Stimulated activated CD8-positive, alpha-beta memory T cell treated with anti-CD3 and anti-CD28 coated beads, Interleukin-4, amount 100 ng/mL, for 1 hour (primary cell): ENCODE measurements at places on chromosomes 4 and X.

DNA sequence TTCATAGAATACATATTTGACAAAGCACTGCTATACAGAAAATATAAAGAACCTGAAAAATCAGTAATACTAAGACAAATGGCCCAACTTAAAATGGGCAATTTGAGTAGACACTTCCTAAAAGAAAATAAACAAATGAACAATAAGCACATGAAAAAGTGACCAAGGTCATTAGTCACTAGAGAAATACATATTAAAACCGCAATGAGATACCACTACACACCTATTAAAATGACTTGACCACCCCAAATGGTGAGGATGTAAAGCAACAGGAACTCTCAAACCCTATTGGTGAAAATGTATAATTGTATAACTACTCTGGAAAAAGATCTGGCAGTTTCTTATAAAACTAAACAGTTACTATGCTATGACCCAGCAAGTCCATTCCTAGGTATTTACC, 34.0 kb upstream of the USP9X start:
- DNase-seq, result no peak

GRCh38 chrX:22533898-22534297, 261.2 kb downstream of the CBLL2 start:
- DNase-seq, result no peak

DNA sequence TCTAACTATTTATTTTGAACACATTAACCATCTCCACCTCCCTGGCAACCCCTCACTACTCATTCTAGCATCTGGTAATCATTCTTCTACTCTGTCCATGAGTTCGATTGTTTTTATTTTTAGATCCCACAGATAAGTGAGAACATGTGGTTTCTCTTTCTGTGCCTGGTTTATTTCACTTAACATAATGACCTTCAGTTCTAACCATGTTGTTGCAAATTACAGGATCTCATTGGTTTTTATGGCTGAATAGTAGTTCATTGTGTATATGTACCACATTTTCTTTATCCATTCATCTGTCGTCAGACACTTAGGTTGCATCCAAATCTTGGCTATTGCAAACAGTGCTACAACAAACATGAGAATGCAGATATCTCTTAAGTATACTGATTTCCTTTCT, 33.4 kb upstream of the FAM47B start:
- no peak for DNase-seq

DNA sequence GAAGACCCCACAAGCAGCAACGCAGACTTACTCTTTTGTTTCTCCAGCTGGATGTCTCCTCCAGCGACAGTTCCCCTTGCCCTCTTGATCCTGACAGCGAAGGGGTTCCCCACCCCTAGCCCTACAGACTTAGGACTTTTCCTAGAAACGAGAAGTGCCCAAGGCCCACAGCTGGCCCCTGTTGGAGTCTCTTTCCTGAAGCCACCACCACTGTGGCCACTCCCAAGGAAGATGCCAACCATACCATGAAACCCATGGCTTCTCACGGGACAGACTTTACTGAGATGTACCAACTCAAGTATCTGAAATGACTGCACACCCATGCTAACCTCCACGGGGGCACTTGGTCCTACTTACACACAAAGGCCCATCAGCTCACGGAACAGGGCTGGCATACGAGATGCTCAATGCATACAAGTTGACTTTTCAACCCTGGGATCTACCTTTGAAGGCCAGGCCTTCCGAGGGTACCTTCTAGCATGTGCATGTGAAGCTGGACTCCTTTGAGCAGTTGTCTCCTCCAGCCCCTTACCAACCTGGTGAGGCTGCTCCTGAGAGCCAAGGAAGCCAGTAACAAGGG, 924 bp upstream of the IRAK1 start:
- no peak for DNase-seq

DNA sequence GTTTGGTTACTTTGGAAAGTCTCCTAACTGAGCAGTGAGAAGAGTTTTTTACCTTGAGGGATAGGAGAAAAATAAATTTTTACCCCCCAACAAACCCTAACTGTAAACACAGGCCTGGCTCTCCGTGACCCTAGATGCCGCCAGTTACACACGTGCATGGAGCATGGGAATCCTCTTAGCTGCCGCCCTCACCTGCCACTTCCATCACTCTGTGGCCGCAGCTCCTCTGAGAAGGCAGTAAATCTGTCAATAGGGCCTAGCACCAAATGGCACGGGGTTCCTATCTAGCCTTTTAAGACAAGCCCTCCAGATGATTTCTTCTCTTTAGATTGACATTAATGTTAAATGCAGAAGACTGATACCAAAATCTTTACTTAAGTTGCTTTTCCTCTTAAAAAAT, 330.3 kb upstream of the FAM241A start:
- no peak for DNase-seq

GRCh38 chr4:69120870-69121269, 24.6 kb downstream of the UGT2B7 start:
- no peak for DNase-seq

DNA sequence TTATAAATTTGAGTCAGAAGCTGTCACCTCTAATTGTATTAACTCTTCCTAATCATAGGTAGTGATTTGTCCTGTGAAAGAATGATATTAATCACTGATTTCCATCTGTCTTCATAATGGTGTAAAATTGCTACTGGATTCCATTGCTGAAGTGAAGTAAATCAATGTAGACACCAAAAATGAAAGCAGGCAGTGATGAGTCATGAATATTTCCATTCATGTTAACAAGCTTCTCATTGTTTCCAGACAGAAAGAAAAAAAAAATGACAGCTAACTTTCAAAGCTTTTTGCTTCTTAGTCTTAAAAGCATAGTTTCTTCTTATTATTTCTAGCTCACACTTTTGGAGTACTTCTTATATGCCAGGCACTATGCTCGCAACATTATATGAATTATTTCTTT, 21.5 kb downstream of the FAM114A1 start:
- no peak for DNase-seq

- no peak for DNase-seq
These were observed 327.7 kb upstream of the F9 start for GRCh38 chrX:139202742-139203420.

DNA sequence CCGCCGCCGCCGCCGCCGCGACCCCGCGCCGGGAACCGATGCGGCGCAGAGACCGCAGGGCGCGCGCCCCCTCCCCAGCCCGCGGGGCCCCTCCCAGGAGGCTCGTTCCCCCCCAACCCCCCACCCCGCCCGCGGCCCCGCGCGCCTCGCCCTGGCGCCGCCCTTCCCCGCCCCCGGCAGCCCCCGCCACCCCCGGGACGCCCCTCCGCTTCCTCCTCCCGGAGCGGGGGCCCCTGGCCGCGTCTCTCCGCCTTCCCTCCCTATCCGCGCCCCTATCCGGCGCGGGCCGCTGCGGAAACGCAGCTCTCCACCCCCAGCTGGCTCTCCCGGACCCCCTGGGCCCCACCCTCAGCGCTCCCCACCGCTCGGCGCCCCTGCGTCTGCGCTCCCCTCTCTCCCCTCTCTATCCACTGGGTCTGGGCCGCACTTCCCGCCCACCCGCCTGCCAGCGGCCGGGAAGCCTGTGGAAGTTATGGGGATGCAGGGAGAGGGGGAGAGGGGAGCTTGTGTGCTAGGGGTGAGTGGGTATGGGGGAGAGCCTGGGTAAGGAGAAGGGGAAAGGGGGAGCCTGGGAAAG, at the start of gene TMEM271:
Gene TMEM271, minus strand, starts transcription at position 51 of the 577 bp plus-strand sequence. CDS start 233 bp downstream, outside the sequence.
- no peak for DNase-seq

DNA sequence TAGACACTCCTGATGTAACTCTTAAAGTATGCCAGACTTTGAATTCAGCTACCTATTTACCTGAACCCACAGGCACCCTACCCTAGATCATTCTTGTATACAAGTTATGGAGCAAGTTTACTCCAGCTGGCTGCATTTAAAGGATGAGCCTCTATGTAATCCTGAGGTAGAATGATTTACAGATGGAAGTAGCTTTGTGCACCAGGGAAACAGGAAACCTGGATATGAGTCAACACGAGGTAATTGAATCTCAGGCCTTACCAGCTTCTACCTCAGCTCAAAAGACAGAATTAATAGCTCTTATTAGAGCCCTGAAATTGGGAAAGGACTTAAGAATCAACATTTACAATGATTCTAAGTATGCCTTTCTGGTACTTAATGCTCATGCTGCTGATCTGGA, 119.8 kb downstream of the AGTR2 start:
- DNase-seq, result no peak

GRCh38 chrX:10415306-10416001, 204.9 kb downstream of the MID1 start:
- DNase-seq, result no peak
